ENCODE measurements at places on chromosomes 2 and 18.

DNA sequence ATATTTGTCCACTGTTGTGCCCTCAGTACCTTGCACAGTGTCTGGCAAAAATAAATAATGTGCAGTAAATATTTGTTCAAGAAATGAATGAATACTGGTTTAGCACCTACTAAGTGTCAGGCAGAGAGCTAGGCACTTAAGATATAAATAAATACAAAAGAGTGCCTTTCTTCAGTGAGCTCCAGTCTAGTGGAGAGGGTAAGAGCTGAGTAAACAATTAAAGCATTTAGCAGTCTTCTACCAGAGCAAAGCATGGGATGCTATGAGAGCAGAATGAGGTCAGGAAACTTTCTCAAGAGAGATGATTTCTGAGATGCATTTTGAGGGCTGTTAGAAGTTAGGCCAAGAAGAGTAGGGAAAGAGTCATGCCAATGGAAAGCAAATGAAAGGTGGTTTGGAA lies 314.7 kb downstream of the DSC3 start:
- no peak for DNase-seq

DNA sequence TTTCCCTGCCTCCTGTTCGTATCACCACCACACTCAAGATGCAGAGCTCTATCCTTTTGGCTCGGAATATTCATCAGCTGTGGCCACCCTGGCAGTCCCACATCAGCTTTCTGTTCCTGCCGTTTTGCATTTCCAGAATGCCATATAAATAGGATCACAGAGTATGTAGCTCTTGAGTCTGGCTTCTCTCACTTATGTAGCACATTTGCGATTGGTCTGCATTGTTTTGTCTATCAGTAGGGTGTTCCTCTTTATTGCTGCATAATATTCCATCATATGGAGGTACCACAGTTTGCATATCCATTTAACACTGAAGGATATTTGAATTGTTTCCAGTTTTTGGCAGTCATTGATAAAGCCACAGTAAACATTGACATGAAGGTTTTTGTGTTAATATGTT lies 104.6 kb downstream of the SH3RF3 start:
- no peak for DNase-seq

- DNase-seq: no peak
These were observed 26.8 kb downstream of the AAK1 start for GRCh38 chr2:69616755-69617154.

DNA sequence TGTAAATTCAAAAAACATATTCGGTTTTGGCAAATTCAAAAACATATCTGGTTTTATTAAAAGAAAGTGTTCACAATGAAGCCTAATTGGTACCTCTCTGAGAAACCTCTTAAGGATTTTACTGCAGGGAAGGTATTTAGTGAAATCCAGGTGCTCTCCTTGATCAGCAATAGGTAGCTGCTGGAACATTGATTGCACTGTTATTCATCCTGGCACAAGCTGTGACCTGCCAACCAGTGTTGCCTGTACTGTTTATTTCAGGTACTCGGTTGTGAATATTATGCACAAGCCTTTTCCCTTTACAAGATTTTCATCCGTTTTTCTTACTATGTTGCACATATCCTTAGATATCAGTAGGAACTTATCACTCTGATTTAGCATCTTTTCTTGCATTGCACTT lies 155.8 kb upstream of the ZEB2 start:
- DNase-seq: no peak

DNA sequence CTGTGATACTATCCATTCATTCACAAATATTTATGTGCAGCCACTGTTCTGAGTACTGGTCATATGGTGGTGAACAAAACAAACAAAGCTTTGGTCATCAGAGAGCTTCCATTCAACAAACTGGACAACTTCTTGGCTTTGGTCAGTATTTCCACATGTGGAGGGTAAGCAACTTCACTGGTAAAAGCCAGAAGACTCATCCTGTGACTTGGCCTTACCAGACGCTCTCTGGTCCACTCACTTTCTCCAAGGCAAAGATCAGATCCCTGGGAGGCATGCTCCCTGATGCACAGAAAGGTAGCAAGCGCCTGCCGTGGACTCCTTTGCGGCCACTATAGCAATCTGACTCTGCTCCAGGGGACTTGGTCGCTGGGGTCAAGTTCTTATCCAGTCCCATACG lies 179.5 kb downstream of the EN1 start:
- DNase-seq: no peak
